NCI-H524 (cell line): ENCODE measurements at places on chromosomes 4 and X.

- DNase-seq = no peak
Observed at GRCh38 chr4:114087596-114088230, 108.3 kb upstream of the ARSJ start.

DNA sequence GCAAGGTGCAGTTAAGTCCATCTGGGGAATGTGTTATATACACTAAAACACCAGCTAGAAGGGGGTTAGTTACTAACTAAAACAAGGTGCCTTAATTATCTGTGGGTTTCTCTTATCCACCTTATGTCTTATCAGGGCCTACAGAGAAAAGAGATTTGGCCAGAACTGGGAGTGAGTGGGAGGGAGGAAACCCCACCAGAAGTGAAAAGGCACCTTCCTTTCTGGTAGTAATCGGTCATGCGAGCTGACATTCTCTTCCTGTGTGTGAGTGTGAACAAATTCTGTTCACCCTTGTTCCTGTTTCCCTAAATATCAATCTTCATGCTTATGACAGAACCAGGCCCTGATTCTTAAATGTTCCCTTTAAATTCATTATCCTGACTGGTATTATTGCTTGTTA lies 43.5 kb downstream of the SRPX2 start:
- no peak for DNase-seq

DNA sequence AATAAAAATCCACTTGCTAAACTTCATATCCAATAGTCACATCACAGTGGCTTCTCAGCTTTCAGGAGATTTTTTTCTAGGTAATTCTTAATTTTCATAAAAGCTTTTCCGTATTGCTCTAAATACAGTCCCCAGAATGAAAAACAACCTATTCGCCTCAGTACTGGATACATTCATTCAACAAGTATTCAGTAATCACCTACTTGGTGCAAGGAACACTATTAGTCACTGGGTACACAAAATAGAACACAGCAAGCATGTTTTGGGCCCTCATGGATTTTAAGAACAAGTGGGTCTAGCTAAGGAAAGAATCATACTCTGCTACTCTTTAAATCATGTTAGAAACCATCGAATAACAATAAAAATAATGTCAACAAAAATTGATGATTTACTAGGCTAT lies 2.8 kb upstream of the BEX3 start:
- DNase-seq = no peak

GRCh38 chrX:19742826-19743225 lies 144.6 kb downstream of the SH3KBP1 start:
- no peak for DNase-seq

DNA sequence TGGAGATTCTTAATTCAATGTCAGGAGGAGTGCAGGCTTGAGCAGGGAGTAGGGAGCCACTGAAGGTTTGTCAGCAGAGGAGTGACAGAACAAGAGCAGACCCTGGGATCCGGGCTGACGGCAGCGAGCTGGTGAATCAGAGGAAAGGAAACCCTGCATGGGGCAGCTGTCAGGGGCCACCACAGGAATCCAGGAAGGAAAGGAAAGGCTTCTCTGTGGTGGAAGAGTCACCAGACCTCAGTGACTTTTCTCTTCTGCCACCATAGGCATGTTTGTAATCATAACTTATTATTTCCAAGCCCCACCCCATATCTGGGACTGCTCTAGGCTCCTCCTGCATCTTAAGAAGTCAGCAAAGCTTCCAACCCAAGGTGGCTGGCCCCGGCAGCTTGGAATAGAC lies 150.9 kb downstream of the BCOR start:
- no peak for DNase-seq
